SK-MEL-5 (cell line): ENCODE measurements at places on chromosomes 1 and 21. TPM values are rescaled to one million over a fixed set of nuclear protein-coding genes. Genes with fewer than 3 reads are reported as not detected.

DNA sequence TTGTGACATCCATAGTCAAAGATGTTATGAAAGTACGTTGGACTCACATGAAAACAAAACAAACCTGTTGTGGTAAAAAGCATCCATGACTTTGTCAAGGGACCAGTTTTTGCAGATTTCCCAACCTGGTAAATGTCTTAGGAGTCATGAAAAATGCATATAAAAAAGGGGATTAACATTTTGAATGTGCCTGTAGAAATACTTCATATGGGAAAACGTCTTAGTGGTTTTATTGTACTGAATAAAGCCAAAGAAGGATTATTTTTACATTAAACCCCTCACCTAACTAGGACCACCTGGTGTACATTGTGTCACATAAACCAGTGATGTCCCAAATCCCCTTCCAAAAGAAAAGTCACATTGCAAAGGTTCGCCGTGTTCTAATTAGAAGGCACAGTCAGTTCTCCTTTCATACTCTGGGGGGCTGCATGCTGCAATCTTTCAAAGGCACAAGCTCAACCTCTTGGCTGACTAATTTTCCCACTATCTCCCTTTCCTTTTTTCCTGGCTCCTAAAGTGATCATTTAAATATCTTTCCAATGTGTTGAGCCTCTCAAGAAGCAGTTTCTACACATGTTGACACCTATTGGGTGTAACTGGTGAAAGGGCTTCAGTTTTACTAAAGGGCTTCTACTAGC is 119.8 kb upstream of the SPAG17 start:
- DNase-seq = peak; percentile 39

GRCh38 chr1:217425422-217425821 is 205.5 kb downstream of the GPATCH2 start:
- DNase-seq = no peak

DNA sequence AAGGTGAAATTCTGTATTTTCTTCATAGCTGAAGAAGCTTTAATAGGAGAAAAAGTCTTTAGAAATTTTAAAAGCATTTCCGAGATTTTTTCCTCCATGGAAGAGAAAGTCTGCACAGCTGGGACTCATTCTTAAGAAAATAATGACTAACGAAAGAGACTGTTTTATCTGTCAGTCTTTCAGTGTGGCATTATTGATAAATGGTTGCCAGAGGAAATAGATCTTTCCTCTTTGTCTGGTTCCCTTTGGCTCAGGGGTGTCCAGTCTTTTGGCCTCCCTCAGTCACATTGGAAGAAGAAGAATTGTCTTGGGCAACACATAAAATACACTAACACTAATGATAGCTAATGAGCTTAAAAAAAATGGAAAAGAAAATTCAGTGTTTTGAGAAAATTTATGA is 49.9 kb downstream of the KDM1A start:
- no peak for DNase-seq

DNA sequence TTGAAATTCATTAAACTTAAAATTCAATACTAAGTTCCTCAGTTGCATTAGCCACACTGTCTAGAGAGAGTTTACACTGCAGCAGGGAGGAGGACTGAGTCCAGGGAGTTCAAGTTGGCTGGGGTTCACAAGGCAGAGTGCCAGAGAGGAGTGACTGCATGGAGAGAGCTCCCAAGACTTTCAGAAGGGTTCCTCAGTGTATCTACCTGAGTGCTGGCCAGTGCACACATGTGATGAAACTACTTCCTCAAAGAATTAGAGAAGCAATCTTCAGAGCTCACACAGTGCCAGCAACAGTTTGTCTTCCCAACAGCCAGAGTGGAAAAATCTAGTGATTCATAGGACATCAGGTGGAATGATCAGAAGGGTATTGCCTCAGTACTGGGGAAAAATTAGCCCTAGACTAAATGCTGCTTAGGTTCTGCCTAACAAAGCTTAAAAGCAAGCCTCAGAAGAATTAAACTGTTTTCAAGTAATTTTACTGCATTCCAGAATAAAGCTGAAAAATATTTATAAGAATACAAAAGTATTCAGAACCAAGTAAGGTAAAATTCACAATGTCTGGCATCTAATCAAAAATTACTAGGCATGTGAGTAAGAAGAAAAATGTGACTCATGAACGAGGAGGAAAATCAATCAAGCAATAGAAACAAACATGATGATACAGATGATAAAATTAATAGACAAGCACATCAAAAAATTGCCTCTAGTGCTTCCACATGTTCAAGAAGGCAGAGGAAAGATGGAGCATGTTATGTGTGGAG is 10.4 kb upstream of the WNT3A start:
- no peak for DNase-seq

GRCh38 chr1:167630568-167631385 is 745 bp downstream of the RCSD1 start:
- DNase-seq = no peak

- no peak for DNase-seq
Observed at GRCh38 chr1:22975694-22976093, 3.0 kb upstream of the LACTBL1 start.

DNA sequence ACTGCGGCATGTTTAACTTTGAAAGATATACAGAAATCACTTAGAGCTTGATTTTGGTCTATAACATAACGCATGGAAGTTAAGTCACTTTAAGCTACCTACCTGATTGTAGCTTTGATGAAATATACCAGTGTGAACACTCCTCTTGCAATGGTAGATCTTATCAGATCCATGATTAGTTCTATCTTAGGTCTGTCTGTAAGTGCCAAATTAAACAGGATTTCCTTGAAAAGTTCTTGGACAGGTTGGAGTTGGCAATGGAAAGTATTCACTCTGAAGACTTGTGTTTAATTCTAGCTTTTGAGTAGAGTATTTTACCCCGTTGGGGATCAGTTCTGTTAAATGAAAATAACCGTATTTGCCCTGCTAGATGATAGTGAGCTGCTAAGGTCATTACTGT is 4.1 kb upstream of the ADGRL4 start:
- DNase-seq = no peak

KCNH1 gene
- 8.0 and 9.3 TPM in 2 replicates for total RNA-seq

CD101 gene
- total RNA-seq = not detected in 2 replicates
